ENCODE measurements at places on chromosomes 3 and 15.

GRCh38 chr3:43506644-43507043 is 115.2 kb downstream of the ANO10 start:
- no peak for DNase-seq

GRCh38 chr3:192825657-192826200 is 91.9 kb downstream of the MB21D2 start:
- peak; percentile 89 for DNase-seq

- DNase-seq, result no peak
Measured at GRCh38 chr3:113212844-113213375, 1.6 kb downstream of the BOC start.

DNA sequence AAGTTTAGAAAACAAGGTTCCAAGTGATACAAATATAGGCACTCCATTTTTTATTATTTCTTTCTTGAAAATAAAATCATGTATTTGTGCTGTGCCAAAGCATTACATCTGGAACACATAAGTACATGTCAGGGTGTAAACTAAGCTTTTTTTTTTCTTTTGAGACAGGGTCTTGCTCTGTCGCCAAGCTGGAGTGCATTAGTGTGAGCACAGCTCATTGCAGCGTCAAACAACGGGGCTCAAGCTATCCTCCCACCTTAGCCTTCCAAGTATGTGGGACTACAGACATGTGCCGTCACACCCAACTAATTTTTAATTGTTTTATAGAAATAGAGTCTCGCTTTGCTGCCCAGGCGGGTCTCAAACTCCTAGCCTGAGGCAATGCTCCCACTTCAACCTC is 9.0 kb downstream of the SPATA12 start:
- no peak for DNase-seq

DNA sequence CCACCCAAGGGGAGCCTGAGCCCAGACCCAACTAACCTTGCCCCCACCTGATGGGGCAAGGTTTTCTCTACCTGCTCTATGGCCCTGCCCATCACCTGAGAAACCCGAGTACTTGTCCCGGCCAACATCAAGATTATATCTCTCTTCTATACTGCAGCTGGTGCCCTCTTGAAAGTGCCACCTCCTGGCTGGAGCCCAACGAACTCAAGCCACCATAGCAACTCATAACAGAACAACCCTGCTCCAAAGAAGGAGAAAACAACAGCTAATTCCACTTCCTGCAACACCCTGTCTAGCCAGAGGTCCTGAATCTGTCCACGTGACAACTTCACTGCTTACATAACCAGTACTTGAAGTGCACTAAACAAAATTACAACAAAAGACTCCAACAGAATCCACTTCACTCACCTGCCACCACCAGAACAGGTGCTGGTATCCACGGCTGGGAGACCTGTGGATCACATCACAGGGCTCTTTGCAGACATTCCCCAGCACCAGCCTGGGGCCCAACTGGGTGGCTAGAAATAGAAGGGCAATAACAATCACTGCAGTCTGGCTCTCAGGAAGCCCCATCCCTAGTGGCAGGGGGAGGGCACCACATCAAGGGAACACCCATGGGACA is 49.2 kb downstream of the PIERCE2 start:
- no peak for DNase-seq

DNA sequence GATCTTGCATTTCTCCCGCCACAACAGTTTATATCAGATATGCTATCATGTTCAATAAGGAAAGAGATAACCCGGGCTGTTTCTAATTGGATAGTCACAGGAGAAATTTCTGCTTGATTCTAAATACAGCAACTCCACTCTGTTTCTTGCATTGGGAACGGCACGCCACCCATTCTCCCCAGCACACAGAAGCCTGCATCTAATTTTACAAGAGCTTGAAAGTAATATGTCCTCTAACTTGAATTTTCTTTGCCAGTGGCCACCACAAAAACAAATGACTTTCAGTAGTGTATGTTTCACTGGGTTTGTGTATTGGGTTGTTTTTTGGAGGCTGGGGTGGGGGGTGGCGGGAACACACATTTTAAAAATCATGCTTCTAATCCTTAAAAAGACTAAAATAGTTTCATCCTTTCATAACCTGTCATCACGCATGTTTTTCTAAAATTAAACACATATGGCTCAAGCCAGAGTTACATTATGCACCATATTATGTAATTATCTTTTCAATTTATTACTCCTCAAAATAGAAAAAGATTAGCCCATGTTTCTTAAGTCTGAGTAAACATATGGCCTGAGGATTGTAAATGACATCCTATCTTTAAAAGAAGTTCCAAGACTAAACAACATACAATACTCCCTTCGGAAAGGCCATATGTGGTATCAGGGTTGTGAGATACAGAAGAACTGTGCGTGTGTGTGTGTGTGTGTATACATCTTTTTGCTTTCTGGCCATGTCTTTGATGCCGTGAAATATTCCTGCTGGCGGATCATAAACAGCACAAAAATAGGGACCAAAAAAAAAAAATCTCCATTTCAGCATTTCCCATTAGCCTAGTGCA is 176.3 kb downstream of the FOXP1 start:
- DNase-seq, result no peak

DNA sequence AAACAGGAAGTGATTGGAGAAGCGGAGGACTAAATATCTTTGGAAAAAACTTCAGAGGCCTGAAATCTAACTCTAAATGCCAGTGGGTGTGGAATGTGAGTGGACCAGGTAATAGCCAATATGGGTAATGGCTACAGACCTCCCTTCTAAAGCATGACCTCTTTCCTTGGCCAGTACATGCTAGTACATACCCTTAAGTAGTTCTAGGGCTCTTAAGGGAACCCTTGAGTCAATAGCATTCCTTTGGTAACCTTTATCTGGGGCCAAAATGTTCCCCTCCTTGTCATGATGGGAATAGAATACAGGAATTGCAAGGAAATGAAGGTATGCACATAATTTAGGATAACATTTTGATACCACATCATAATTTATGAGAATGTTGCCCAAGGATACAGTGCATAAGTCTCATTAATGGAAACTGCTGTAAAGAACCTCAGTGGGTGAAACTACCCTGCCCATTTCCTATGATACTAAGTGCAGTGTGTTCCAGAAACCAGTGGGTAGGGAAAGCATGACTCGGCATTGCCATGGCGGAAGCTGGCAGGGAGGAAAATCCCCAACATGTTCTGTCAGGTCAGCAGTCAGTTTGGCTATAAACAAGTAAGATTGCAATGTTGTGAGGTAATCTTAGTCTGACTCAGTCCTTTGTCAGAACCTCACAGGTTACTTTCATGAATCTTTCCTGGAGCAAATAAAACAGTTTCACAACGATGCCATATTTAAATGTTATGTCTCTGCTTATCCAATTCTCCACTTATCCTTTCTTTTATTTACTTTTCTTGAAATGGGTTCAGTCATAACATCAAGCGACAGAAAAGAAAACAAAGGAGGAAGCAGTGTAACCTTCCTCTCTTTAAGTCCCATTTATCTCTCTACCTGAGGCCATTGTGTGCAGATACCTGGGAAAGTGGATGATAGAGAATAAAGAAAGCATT is 23.5 kb upstream of the RAP2B start:
- no peak for DNase-seq

- no peak for DNase-seq
Measured at GRCh38 chr3:46500656-46501635, 3.2 kb downstream of the RTP3 start.

DNA sequence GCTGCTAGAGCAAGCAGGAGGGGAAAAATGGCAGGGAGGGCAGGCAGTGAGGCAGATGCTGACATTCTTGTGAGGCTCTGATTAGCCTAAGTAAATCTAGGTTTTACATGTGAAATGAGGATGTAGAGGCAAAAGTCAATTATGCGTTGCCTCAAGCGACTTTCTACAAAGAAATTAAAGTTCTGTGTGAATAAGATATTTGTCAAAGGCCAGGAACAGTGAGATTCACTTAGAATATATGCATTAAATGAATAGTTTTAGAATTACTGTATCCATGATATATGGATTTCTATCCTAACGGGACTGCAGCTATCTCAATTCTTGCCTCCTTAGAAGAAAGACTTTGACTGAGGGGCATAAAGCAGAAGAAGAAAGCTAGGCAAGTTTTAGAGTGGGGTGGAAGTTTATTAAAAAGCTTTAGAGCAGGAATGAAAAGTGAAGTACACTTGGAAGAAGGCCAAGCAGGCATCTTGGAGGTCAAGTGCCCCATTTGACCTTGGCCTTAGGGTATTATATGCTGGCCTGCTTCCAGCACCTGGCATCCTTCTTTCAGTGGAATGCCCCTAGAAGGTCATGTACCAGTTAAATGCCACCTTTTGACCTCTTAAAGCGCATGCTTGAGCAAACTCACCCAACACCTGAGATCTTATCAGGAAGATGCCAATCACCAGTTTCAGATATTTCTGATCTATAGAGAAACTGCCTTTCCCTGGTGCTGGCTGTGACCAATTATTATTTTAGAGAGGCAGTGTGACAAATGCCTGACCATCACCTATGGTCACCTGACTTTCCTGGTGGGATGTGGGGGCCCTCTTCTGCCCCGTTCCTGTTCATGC is 38.2 kb downstream of the OSTN start:
- no peak for DNase-seq

GRCh38 chr15:75947092-75947491 is 43.4 kb downstream of the FBXO22 start:
- no peak for DNase-seq

DNA sequence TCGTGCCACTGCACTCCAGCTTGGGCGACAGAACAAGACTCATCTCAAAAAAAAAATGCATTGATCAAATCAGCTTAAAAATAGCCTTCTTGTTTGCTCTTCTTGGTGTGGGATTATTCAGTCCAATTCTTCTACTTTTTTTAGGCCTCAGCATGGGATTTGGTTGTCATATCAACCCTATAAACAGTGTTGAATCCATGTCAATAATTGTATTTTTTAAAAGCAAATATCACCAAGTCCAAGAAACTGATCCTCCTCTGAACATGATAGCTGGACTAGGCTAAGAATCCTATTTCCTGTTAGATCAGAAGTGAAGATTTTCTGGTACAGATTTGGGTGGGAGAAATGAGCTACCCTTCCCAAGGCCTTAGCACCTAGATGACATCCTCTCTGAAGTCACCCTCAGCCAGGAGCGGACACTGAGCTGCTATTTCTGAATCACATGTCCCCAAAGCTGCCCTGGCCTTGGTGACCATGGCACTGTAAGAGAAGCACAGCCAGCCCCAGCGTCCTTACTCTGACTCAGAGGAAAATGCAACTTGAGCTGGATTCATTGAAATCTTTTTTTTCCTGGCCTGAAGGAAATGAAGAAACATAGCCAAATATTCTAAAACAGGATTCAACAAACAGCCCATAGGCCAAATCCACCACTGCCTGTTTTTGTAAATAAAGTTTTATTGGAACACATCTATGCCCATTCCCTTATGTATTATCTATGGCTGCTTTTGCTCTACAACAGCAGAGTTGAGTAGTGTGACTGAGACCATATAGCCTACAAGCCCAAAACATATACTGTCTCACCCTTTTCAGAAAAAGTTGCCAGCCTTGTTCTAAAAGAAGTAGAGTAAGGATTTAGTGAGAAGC is 215.9 kb upstream of the CTDSPL start:
- no peak for DNase-seq

DNA sequence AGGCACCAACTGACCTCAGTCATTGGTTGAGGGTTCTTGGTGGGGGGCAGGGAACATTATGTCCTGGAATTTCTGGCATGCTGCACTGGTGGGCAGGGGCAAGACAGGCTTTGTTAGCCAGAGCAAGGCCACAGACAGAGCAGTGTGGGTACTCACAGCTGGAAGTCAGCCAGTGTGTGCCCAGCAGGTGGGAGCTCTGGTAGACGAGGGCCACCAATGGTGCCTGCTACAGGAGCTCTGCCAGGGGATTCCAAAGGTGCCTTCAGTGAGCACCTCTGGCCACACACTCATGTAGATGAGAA is 31.3 kb downstream of the CYP8B1 start:
- DNase-seq, result no peak

- DNase-seq, result no peak
Measured at GRCh38 chr15:63672369-63672768, 75.2 kb downstream of the FBXL22 start.

- no peak for DNase-seq
Measured at GRCh38 chr15:64038878-64039610, 7.2 kb downstream of the DAPK2 start.

GRCh38 chr3:112746675-112747280 is 99.9 kb downstream of the CD200R1L start:
- no peak for DNase-seq

GRCh38 chr3:186544281-186544680 is at the start of gene CRYGS:
TSS of gene CRYGS (minus strand) at chr3:186544380. CDS start at chr3:186544326, 54 bp downstream.
- no peak for DNase-seq

DNA sequence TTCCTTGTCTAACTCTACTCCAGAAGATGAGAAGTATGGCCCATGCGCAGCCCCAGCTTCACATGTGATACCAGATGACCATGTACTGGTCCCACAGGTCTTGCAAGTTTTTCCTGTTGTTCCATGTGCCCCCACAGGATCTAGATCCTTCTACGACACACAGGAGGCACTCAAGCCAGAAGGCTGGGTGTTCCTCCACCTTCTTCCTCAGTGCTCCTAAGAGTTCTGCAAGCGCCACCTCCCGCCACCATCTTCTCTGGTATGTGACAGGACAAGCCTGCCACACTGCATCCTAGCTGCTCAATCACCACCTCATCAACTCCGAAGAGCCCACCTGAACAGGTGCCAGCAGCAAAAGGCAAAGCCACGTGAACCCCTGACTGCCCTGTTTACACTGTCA is 43.1 kb downstream of the XXYLT1 start:
- no peak for DNase-seq

- DNase-seq, result no peak
Measured at GRCh38 chr3:108293858-108294257, 2.5 kb upstream of the HHLA2 start.

- DNase-seq, result no peak
Measured at GRCh38 chr15:94893091-94893490, 661.7 kb downstream of the MCTP2 start.

DNA sequence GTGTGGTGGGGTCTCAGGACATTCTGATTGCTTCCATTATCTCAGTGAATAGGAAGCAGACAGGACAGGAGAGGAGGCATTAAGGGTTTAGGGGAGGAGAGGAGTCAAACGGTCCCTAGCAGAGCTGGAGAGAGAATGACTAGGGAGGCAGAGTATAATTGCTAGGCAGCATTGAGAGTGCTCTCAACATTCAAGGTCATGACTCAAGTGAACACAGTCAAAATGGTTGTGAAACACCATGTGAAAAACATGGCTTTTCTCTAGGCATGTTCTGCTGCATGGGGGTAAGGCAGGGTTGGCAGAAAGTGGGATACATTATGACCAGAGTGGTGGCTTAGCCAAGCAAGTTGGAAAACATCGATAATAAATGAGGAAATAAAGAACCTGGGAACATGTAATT is 19.5 kb upstream of the HRH1 start:
- DNase-seq, result no peak

- DNase-seq, result peak; percentile 45
Measured at GRCh38 chr3:169286214-169286613, 377.3 kb downstream of the MECOM start.

Measured in NCI-H2107 (cell line).